ENCODE measurements at places on chromosomes 7 and 10.

DNA sequence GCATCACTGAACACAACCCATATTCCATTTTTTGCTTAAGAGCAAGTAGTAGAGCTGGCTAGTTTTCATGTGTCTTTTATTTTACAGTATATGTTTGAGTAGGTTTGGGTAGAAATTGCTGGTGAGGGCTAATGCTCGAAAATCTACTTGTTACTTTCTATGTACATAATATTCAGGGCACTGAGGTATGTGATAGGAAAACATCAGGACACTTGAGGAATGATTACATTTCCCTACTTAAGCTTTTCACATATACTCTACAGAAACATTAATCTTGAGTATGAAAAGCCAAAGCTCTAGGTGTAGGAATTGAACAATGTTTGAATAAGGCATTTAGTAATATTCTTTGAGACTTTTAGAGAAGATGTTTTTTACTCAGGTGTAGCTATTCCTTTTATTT, 73.6 kb downstream of the POU6F2 start:
- no peak for DNase-seq

DNA sequence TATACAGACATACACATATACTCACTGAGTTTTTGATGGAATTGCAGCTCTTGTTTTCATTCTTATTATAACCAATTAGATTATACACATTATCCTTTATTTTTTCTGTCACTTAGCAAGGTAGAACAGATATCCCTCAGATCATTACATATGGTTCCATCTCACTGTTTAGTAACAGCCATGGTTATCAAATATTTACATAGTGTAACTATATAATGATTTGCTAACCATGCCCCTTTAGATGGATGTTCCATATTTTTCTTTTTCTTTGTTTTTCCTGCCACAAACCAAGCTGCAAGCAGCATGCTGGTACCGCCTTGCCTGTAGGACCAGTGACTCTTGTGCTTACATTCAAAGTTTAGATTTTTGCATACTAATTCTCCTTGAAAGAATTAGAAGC, 163.4 kb upstream of the NFE2L3 start:
- no peak for DNase-seq

GRCh38 chr10:4234661-4235060, 449.7 kb upstream of the KLF6 start:
- no peak for DNase-seq

DNA sequence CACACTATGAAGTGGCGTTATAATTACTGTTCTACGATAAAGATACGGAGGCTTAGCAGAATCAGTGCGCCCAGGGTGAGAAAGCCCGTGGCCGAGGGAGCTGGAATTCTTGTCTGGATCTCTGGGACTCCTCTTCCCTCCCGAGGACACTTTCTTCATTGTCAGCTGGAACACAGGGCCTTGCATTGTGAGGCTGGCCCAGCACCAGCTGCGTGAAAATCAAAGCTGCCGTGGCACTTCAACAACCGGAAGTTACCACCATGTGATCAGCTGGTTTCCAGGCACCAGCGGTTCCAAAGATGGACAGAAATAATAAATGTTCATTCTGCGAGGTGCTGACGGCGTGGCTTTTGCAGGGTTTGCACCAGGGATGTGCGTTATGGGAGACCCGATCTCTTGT, 234.0 kb upstream of the PITRM1 start:
- DNase-seq = no peak

DNA sequence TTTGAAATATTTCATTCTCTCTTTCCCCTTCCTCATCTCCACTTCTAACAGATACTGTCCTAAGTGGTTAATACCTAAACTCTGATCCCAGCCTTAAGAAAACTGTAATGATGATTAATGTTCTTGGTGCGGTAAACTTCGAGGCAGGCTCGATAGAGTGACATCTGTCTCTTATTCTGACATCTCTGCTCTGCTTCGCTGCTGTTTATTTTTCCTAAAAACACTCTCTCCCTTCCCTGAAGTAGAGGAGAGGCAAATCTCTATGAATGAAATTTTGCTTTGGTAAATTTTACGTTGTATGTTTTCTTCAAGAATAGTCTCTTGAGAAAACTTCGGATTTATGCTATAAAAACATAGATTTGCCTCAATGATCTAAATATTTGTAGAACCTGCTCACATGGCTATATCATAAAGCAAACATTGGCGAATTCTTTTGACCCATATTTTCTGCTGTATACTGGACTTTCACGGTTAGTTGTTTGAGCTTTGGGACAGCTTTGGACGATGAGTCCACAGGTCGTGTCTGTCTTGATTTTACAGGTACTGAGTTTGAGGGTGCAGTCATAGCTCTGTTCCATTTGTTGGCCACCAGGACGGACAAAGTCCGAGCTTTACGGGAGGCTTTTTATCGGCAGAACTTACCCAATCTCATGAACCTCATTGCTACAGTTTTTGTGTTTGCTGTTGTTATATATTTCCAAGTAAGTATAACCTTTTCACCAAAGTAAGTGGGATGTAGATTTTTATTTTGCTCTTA, 27.1 kb downstream of the SEC61A2 start:
- DNase-seq = no peak

Data from AG10803 (cell line).